ENCODE measurements at places on chromosomes 4 and X.

DNA sequence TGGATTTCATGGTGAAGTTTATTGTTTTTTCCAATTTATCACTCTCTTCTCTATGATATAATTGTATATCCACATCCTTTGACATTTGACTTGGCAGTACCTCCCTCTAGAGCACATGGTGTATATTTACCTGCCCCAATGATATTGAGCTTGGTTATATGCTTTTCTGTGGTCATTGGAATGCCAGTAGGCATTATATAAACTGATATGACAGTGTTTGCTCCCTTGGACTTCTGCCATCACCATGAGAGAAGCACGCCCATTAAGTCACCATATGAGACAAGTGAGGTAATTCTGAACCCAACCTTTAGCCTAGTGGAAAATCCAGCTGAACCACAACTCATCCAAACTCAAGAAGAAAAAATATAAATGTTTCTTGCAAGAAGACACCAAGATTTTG, 2761.5 kb downstream of the ARAP2 start:
- DNase-seq, result no peak

- no peak for DNase-seq
These were observed 57.2 kb upstream of the CXorf66 start for GRCh38 chrX:140022482-140022881.

- DNase-seq, result no peak
These were observed 829 bp downstream of the ELOVL6 start for GRCh38 chr4:110197529-110198042.

DNA sequence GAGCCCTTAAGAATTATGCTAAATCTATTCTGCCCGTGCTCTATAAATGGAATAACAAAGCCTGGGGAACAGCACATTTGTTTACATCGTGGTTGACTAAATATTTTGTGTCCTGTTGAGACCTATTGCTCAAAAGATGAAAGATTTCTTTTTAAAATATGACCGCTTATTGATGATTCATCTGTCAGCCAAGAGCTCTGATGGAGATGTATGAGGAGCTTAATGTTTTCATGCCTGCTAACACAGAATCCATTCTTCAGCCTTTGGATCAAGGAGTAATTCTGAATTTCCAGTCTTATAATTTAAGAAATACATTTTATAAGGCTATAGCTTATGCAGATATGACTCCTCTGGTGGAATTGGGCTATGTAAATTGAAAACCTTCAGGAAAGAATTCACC, 271.3 kb upstream of the FAT4 start:
- DNase-seq, result no peak

Measured in AG04449 (cell line).